Mucosa of descending colon (tissue), 3 donors: ENCODE measurements at places on chromosomes 16 and 17.

DNA sequence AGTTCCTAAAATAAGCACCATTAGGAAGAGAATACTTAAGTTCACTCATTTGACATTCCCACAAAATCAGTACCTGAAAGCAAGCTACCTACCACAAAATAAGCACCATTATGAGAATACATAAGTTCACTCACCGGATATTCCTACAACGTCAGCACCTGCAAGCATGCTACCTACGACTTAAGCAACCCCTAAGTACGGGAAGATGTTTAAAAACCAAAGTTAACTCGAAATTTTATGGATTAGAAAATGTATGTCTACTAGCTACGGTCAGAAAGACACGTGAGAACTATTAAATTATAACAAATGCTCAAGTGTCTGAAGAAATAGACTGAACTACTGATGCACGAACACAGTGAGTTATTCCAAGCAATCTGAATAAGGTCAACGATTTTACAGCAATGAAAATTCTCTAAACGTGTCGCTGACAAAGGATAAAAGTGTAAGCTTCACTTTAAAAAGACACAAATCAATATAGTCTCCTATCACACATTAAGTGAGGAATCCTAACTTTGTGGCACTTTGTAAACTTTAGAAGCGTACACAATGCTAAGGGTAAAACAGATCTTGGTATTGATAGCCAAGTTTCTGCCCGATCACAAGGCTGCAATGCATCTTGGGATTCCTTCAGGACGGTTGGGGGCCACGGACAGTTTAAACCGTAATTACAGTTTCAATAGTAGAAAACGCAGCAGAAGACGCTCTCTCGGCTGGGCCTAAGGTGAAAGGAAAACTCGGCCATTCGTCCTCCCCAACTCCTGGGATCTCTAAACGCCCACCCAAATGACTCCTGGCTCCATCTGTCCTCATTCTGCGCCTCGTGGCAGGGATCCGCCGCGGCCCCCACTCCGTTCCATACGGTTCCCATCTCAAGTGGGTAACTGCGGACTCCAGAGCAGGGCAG lies 1.3 kb downstream of the GSPT1 start:
- no peak for DNase-seq

GRCh38 chr17:48261297-48261880 lies 153.8 kb downstream of the SNX11 start:
- no peak for DNase-seq

- no peak for DNase-seq
Measured at GRCh38 chr16:57084996-57085395, 7.4 kb upstream of the CPNE2 start.

- no peak for DNase-seq
Measured at GRCh38 chr17:62797959-62798358, 10.2 kb downstream of the MARCHF10 start.

GRCh38 chr16:9297437-9298113 lies 206.1 kb downstream of the HAPSTR1 start:
- no peak for DNase-seq
